ENCODE measurements at places on chromosomes 12 and 14. TPM values are rescaled to one million over a fixed set of nuclear protein-coding genes. Genes with fewer than 3 reads are reported as not detected.

Gene SERPINA5
- not detected for total RNA-seq

Gene GPR132
- total RNA-seq, result not detected

Gene AJUBA
- 70.7 TPM for total RNA-seq

Gene STXBP6
- 13.9 TPM for total RNA-seq

Gene MYL2
- total RNA-seq, result not detected

Gene TMPRSS12
- total RNA-seq, result not detected

Gene OGFOD2
- total RNA-seq, result 11.9 TPM

Gene NRL
- not detected for total RNA-seq

Data from GM23248 (cell line).